ENCODE measurements at places on chromosomes 11 and 22.

GRCh38 chr11:111978028-111978771 is 41.1 kb downstream of the DIXDC1 start:
- peak; percentile 29 for DNase-seq

- peak; percentile 2 for DNase-seq
These were observed 60.4 kb downstream of the SFI1 start for GRCh38 chr22:31556627-31557203.

GRCh38 chr11:20590381-20590780 is 9.0 kb upstream of the SLC6A5 start:
- no peak for DNase-seq

GRCh38 chr11:64344787-64345186 is 4.8 kb downstream of the CCDC88B start:
- no peak for DNase-seq

DNA sequence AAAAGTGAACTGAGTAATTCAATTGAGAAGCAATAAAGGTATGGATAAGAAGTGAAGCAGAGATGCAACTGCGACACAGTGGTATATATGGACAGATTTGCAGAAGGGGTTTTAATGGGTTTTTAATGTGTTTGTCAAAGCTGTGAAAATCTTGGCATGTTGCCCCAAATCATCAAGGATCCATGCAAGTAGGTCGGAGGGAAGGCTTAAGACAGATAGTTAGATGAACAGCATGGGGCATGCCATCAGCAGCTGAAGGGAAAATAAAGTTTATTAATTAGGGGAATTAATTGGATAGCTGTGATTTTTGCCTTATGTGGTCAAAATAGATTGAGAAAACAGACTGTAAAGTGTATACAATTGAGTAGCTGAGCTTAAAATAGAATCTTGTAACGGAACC is 840.1 kb downstream of the JRKL start:
- DNase-seq = no peak

- DNase-seq = no peak
These were observed 12.4 kb upstream of the BRSK2 start for GRCh38 chr11:1377231-1377780.

DNA sequence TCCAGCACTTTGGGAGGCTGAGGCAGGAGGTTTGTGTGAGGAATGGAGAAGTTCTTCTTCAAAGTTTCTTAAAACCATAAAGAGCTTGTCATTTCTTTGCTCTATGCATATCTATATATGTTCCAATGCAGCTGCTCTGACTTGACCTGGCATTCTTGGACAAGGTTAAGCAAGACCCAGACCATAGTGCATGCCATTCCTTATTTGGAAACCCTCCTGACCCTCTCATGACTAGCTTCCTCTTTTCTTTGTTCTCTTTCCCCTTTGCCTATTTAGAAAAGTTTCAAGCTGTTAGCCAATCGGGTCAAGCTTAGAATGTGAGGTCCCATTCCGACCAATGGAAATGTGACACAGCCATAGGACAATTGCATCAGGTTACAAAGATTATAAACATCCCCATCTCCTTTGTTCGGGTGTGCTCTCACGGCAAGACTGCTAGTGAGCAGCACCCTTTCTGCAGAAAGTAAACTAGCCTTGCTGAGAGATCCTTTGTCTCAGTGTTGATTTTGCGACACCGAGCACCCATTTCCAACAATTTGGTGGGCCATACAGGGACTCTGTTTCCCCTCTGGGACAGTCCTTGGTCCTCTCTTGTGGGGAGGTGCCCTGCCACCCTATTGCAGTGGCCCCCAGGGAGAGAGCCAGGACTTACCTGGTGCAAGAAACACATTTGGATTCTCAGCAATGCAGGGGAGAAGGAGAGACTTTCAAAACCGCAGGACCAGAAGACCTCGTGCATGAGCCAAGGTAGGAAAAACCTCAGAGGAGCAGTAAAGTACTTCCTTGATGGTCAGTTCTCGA is 39.9 kb upstream of the ANO1 start:
- no peak for DNase-seq

GRCh38 chr11:61881397-61881796 is 9.9 kb downstream of the FADS3 start:
- DNase-seq = no peak

DNA sequence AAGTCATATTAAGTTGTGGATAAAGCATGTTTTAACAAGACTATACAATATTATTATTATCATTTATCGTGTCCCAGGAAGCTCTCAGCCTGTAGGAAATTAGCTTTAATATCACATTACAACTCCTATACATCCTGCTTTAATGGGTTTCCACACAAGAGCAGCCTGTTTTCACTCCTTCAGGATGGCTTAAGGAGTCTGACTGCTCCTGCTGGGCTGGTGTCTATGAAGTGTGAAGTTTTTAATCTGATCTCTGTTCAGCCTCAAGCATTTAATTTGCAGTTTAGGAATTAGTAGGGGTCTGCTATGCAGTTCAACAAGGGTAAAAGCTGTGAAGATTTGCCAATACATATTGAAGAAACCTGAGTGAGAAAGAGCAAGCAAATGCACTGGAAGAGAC is 653.4 kb upstream of the LRRC4C start:
- DNase-seq = no peak

DNA sequence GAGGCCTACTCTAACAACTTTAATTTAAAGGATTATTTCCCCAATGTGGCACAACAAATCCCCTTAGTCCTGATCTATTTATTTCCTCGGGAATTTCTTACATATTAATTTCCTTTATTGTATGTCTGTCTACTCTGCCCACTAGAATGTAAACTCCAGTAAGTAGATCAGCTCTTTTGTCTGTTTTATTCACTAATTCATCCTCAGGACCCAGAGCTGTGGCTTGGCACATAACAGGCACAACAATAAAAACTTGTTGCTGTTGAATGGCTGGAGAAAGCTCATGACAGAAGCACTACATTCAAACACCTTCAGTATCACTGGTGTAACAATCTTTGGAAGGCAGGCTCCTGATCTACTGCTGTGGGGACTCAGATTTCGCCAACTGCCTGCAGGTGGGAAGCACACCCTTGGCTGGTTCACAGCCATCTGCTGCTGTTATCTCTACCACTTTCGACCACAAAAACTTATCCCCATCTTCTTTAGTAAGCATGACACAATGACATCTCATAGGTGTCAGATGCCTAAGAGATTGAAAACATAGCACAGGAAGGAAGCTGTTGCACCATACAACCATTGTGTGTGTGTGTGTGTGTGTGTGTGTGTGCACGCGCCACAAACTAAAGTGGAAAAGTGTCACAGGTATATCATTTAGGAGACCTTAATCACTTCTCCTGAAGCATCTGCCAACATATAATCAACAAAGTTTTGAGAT is 11.9 kb downstream of the HIRA start:
- DNase-seq = no peak

DNA sequence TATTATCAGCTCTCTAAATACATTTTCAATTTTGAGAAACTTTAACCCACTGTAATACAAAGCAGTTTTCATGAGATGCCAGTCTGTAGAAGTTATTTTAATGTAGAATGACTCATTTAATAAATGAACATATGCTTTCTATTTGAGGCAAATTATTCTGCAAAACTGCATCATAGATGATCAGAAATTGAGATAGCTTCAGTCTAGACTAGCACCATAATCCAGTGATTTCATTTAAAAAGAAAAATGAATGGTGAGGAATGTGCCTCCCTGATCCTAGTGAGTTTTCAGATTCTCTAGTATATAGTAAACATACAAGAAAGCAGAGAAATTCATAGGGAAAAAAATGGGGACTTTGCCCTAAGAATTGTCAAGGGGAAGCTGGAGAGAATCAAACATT is 66.1 kb downstream of the OR5AK2 start:
- DNase-seq = no peak

- no peak for DNase-seq
These were observed 4.2 kb upstream of the CTSC start for GRCh38 chr11:88341522-88342251.

DNA sequence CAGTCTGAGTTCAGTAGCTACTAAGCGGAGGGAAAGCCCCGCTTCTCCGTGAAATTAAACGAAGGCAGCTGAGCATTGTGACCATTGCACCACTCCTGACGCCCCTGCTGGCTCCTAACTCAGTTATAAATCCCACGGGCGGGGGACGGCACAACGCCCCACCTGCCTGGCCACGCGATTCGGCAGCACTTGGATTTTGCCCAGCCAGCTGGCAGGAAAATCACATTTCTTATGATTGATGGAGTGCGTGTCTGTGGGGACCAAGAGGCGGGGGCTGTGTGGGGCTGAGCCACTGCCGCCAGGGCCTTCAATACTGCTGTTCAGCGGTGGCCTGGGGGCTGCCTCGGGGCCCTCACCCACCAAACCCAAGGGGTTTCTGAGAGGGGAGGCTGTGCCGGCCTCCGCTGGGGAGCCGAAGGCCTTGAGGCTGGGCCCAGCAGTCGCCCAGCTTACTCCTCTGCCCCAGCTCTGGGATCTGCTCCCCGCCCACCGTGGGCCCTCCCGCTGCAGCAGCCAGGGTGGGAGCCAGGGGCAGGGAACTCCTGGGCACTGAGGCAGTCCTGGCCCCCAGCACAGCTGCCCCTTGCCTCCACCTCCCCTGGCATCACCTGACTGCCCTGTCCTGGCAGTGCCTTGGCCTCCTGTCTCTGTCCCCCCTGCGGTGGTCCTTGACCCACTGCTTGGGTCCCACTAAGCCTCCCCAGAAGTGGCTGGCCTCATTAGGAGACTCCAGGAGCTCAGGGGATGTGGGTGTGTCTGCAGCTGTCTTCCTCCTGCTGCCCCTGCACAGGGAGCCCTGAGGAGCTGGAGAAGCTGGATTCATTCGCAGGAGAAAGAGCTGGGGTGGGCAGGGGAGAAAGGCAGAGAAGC is 30.7 kb downstream of the SHISAL1 start:
- no peak for DNase-seq

- no peak for DNase-seq
These were observed 83.8 kb downstream of the ME3 start for GRCh38 chr11:86588566-86589090.

- DNase-seq = no peak
These were observed 53.3 kb upstream of the BMAL1 start for GRCh38 chr11:13224324-13224723.

- DNase-seq = no peak
These were observed 17.3 kb downstream of the SCARF2 start for GRCh38 chr22:20420157-20420842.

DNA sequence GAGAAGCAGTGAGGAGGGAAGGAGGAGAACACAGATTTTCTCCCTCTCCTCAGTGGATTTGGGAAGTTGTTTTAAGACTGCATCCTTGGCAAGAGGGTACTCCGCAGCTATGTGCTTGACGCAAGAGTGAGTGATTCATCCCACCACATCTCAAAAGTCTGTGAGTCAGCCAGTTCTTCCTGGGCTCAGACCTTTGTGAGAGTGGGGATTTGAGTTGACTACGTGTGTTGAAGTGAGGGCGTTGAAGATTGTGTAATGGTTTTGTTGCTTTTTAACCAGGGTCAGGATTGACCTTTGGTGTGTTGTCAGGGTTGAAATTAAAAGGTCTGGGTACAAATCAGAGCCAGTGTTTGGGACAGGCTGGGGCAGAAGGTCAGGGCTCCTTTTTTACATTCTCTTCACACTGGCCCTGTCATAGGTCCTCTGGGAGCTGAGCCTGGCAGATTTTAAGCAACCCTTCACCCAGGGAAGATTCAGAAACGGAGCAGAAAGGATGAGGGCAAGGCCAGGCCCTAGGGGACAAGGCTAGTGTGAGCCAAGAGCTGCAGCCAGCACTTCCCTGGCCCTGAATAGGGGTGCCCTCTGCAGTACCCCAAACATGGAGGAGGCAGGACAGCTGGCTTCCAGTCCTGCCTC is 4.2 kb upstream of the C11orf86 start:
- DNase-seq = no peak

DNA sequence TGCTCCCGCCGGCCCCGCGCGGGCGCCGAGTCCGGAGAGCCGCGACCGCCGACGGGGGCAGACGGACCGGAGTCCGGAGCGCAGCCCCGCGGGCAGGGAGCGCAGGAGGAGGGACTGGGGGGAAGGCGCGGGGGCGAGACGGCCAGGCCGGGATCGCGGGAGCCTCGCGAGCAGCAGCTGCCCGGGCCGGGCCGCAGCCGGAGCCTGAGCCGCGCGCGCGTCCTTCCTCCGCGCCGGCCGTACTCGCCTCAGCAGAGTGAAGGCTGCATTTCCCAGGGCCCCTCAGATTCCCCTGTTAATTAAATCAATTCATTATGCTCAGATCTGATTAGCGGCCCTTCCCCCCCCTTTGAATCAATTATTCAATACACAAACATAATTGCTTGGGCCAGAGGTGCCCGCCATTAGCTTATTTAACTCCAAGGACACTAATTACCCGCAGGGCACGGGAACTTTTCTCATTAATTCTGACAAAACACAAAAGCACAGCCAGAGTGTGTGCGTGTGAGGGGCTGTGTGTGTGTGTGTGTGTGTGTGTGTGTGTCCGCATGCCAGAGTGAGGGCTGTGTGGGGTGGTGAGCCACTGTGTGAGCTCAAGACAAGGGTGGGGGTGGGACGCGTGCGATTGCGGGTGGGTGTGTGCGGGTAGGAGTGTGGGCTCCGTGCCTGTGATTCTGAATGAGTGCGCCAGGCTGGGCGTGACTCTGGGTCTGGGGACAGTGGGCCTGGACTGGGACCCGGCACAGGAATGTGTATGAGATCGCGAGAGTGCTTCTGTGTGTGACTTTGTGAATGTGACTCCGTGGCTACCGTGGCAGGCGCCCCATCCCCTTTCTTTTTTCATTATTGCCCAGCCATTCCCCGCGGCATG is 5.1 kb upstream of the LMO1 start:
- no peak for DNase-seq

- DNase-seq = no peak
These were observed 330 bp upstream of the POLD3 start for GRCh38 chr11:74592063-74592440.

DNA sequence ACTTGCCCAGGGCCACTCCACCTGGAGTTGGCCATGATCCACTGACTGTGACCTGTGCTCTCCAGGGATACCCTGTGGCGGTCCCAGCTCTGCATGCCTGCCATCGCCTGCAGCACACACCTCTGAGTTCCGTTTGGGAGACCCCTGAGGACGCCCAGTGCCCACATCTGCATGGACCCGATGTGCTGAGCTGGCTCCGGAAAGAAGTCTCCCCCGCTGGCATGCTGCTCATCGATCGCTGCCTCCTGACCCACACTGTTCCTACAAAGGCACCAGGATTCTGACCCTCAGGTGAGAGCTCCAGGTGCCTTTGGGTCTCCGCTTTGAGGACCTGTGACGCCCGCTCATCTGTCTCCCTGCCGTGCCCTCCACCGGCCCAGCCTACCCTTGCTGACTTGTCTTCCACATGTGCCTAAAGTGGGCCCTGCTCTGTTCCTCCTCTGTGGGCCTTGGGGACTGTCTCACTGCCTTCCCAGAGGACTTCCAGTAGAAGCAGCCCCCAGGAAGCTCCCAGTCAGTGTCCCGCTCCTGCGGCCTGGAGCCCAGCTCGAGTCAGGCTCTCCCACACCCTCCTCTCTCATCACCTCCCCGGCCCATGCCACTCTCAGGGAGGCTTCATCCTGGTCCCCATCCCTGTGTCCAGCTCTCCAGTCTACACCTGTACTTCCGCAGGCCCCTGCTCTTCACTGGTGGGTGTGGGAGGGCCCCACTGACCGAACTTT is 5.9 kb upstream of the SLC25A1 start:
- DNase-seq = no peak
